ENCODE measurements at places on chromosomes 12 and 14.
A peak's percentile ranks its signal among the peaks of the same experiment; 100 is the strongest.

DNA sequence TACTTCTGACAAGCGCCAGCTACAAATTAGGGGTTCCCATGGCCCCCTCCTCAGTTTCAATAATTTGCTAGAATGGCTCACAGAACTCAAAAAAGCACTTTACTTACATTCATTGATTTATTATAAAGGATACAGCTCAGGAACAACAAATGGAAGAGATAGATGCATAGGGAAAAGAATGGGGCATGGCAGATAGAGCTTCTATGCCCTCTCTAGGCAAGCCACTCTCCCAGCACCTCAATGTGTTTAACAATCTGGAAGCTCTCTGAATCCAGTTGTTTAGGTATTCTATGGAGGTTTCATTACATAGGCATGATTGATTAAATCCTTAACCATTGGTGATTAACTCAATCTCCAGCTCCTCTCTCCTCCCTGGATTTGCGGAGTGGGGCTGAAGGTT is 184.5 kb upstream of the DAAM1 start:
- no peak for DNase-seq

GRCh38 chr12:106994579-106995220 is 7.8 kb upstream of the MTERF2 start:
- DNase-seq: no peak

DNA sequence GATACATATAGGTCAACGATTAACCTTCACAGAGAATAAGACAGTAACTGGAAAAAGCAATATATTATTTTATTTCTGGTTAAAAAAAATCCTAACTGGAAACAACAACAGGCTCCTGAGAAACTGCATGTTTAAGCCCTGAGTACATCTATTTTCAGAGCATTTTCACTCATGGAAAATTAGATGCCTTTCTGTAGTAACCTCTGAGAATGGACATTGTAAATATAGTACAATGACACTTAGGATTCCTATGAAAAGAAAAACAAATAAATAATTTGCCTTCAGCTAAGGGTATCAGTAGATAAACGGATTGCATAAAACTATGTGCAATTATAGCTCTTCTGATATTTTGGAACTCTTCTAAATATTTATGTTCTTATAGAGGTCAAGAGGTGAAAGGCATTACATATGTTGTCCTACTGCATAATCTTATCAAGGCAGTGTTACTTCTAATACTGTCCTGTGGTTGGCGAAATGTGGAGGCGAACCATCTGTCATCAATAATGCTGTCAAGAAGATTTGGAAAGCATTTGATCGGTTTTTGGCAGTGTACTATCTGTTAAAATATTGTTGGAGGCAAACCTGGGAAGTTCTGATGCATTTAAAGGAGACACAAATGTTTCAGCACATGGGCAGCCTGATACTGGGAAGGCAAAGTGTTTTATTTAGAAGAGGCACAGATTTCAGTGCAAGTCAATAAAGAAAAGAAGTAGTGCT is 381.8 kb downstream of the BTG1 start:
- no peak for DNase-seq

GRCh38 chr12:98453492-98453891 is 61.9 kb upstream of the TMPO start:
- no peak for DNase-seq

DNA sequence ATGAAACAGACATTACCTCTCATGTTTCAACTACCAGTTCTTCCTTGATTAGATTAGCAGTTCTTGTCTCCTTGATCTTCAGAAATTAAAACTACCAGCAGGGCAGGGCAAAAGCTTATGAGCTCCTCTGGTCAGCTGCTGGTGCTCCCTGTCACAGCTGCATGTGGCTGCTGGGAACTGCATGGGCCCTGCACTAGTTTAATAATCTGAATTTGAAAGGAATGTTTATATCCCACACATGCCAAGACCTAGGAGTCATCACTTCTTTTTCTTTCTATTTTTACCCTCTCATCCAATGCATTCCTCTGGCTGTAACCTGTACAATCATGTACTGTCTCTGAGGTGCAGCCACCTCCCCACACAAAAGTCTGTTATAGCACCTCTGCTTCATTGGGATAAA is 73.9 kb downstream of the ARMH4 start:
- DNase-seq: no peak

DNA sequence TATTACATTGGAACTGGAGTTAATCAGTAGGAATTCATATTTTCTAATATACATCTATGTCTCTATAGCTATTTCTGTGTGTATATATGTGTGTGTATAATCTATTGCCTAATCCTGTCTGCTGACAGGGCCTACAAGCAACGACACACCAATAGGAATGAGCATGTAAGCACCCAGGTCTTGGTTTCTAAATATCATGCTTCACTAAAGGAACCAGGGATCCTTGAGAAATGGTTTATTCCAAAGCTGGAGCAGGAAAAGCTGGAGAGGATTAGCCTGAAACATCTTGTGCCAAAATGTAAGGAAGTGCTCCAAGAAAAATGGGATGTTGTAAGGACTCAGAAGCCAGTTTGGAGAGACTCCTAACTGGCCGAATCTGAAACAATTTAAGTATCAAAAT is 29.3 kb upstream of the LGALS3 start:
- DNase-seq: no peak

DNA sequence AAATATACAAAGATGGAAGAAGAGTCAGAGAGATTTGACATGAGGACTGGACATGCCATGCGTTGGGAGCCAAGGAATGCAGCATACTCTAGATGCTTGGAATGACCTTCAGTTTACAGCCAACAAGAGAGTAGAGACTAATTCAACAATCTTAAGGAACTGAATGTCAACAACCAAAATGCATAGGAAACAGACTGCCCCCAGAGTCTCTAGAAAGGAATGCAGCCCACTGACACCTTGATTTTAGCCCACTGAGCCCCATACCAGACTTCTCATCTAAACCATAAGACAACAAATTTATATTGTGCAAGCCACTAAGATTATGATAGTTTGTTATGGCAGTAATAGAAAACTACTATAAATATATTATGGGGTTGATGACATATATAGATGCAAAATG is 611.2 kb downstream of the RPS29 start:
- no peak for DNase-seq

GRCh38 chr12:119102714-119103113 is 76.0 kb upstream of the HSPB8 start:
- DNase-seq: no peak

DNA sequence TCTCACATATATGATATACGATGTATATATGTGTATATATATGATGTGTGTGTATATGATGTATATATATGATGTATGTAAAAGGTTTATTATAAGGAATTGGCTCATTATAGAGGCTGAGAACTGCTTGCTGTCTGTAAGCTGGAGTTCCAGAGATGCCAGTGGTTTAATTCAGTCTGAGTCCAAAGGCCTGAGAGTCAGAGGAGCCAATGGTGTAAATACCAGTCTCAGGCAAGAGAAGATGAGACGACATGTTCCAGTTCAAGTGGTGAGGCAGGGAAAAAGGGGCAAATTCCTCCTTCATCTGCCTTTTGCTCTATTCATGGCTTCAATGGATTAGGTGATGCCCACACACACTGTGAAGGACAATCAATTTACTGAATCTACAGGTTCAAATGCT is 17.1 kb upstream of the STYK1 start:
- no peak for DNase-seq

GRCh38 chr14:95413289-95414215 is 93.8 kb upstream of the CLMN start:
- DNase-seq: no peak

DNA sequence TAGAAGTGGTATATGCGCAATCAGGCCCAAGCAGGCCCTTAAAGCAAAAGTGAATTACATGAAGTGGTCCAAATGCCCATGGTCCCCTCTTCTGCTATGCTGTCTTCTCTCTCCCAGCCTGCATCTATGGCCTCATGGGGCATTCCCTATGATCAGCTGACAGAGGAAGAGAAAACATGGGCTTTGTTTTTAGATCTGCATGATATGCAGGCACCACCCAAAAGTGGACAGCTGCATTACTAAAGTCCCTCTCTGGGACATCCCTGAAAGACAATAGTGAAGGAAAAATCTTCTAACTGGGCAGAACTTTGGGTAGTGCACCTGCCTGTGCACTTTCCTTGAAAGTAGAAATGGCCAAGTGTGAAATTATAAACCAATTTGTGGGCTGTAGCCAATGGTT is 145.2 kb upstream of the ARID2 start:
- DNase-seq: no peak

- no peak for DNase-seq
Measured at GRCh38 chr14:65482757-65483438, 70.4 kb downstream of the FUT8 start.

DNA sequence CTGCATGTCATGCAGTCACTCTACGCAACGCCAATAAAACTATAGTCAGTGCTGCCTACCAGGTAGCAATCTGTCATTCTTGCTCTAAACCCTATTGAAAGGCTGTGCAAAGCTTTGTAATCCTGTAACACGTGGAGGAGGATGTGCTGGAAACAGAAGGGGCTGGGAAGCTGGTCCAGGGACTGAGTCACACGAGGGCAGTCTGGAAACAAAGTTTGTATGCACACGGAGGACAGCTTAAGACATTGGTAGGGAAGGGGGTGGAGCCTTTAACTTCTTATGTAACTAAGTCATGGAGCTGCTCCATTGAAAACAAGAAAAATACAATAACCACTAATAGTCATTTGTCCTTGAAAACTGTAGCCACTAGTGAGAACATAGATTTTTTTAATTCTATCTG is 128.0 kb downstream of the BCAT1 start:
- DNase-seq: no peak

- DNase-seq: no peak
Measured at GRCh38 chr12:74801625-74802024, 264.0 kb downstream of the ATXN7L3B start.

GRCh38 chr14:101823511-101824120 is 62.1 kb downstream of the PPP2R5C start:
- DNase-seq: peak; percentile 68

DNA sequence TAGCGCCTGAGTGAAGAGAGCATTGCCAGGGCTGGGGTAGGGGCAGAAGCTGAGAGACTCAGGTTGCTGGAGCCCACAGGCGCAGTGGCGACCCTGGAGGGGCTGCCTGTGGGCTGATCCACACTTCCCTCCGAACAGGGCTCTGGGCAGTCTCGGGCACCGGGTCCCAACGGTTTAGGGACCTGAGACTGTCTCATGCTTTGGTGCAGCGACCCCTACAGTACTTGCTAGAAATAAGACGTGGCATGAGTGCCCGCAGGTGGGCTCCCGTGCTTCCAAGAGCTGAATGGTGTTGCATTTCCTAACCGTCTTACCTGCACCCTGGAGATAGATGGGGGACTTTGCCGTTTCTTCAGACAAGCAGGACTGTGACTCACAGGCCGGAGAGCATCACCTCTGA is 57.4 kb downstream of the AACS start:
- no peak for DNase-seq

DNA sequence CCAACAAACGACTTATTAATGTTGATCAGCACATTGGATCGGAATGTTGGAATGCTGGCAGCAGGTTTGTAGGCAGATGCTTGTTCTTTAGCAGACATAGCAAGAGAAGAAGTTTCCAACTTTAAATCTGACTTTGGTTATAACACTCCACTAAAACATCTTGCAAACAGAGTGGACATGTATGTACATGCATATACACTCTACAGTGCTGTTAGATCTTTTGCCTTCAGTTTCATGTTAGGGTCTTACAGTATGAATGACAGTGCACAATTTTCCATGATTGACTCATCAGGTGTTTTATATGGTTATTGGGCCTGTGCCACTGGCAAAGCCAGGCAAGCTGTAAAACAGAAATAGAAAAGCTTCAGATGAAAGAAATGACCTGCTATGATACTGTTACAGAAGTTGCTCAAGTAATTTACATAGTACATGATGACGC is 14.3 kb upstream of the DHRS7 start:
- DNase-seq: no peak

DNA sequence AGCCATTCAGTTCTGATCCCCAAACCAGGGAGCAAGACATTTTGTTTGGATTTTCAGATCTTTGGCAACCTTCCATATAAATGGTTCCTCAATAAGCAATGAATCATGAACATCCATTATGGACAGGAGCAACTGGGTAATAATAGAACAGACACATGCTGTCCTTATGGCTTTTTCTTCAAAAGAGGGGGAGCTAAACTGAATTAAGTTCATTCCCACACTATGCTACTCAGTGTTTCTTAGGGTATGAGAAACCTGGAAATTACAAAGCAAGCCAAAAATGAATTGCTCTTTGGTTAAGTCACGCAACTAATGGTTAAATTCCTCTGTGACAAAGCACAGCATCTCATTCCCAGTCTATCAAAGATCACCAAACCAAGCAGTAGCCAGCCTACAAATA is 51.0 kb downstream of the PTGER2 start:
- DNase-seq: no peak

DNA sequence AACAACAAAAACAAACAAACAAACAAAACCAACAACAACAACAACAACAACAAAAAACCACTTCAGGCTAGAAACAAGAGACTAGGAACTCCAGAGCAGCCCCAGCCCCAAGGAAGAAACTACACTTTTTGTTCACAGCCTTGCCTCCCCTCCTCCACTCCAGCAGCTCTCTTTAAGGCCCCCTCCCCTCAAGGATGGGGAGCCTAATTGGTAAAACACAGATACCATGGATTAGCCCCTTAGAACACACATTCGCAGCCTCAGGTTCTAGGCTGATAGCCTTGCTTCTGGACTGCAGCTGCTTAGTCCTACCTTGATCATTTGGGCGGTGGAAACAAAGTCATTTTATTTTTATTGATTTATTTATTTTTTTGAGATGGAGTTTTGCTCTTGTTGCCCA is 11.9 kb upstream of the AVIL start:
- DNase-seq: no peak

DNA sequence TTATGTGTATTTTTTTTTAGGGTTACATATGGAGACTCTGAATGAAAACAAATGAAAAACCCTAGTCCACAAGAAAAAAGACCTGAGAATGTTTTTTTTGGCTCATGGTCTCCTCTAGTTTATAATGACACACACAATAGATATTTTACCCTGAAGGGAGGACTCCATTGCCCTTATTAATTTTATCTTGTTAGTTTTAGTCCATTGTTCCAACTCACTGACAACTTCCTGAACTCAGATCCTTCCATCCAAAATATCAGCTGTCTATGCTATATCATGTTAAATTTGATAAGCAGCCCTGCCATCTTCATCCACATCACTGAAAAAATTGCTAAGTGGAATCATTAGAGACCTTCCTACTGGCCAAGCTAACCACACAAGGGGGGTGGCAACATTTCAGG is 232.1 kb downstream of the MON2 start:
- DNase-seq: no peak

Measured in stimulated activated CD4-positive, alpha-beta T cell treated with anti-CD3 and anti-CD28 coated beads, Interleukin-2, amount 100 ng/mL, for 48 hours (primary cell).